Dermis microvascular lymphatic vessel endothelial cell (primary cell): ENCODE measurements at places on chromosomes 6 and 20. TPM values are rescaled to one million over a fixed set of nuclear protein-coding genes. Genes with fewer than 3 reads are reported as not detected.

The ANKRD66 gene
- not detected in 2 replicates for total RNA-seq

The WASF1 gene
- total RNA-seq, result 6.8 and 9.5 TPM in 2 replicates

The POU5F1 gene
- total RNA-seq, result not detected in 2 replicates

The RALY gene
- 62.3 and 95.2 TPM in 2 replicates for total RNA-seq

The PSORS1C1 gene
- 3.7 and 3.8 TPM in 2 replicates for total RNA-seq

The PTCRA gene
- not detected in 2 replicates for total RNA-seq

The RIPPLY2 gene
- 0.13 and 0.51 TPM in 2 replicates for total RNA-seq

The SLC22A2 gene
- total RNA-seq, result not detected in 2 replicates

The SSR1 gene
- 42.9 and 52.9 TPM in 2 replicates for total RNA-seq

The THBD gene
- 7.7 and 9.6 TPM in 2 replicates for total RNA-seq

- no peak for DNase-seq
These were observed 60.4 kb downstream of the SRC start for GRCh38 chr20:37406010-37406998.

DNA sequence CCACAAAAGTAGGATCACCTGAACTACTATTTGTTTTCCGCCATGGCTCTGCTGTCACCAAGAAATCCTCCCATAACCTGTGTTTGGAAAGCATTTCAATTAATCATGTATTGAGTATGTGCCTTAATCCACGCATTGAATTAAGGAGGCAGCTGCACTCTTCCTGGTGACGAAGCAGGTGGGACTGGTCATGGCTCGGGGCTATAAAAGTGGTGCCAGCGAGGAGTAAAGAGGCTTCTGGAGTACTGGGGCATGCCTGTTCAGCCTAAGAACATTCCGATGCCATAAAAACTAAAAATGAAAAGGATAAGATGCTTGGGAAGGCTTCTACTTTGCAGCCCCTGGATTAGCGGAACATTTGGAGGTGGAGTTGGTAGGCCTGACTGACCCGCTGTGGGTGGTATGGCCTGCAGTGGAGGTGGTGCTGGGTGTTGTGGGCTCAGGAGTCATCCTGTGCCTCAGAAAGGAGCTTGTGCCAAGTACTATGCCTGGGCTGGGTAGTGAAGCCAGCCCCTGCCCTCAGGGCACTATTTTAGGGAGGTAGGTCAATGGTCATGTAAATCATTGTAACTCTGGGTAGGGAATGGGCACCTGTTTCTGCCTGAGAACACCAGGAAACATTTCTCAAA, 110.5 kb downstream of the B3GAT2 start:
- no peak for DNase-seq

DNA sequence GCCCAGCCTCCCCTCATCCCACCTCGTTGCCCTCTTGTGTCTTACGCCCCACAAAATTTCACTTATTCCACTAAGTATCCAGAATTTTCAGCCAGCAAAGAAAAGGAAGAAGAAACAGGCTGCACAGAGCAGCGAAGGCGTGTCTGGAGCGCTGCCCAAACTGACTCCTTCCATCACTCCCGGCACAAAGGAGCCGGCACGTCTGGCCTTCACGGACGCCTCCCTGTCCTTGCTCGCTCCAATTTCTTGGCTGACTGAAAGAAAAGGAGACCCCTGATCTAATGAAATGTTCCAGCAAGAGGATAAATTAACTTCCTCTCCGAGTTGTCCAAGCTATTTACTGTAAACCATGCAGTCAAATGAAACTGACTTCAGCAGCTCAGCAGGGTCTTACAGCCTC, 152.3 kb upstream of the CDH4 start:
- DNase-seq, result no peak

GRCh38 chr6:145044641-145045246, 690.6 kb downstream of the EPM2A start:
- peak; percentile 38 for DNase-seq

DNA sequence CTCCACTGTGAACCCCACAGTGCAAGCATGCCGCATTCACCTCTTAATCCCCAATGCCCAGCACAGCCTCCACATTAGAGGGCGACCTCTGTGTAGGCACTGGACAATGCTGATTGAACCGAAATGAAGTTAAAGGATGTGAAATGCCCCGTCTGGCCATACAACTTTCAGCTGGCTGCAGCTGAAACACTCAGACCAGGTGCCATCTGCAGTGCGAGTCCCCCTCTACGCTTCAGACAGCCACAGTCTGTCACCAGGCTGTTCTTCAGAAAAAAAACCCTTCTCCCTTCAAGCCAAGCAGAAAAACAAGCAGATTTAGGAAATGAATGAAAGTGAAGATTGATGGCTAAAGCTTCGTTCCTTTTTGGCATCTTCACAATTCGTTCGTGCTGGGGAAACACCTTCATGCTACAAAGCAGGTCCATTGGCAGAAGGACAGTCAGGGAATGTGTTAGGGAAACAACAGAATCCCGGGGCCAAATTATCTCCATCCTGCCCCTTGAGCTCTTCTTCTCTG, 44.7 kb downstream of the TNFAIP3 start:
- no peak for DNase-seq

- DNase-seq, result no peak
These were observed 31.2 kb downstream of the HLA-E start for GRCh38 chr6:30520522-30520921.

- DNase-seq, result no peak
These were observed 88.2 kb upstream of the NAA20 start for GRCh38 chr20:19929012-19929360.

- no peak for DNase-seq
These were observed 301.9 kb upstream of the SGK1 start for GRCh38 chr6:134619789-134620188.

DNA sequence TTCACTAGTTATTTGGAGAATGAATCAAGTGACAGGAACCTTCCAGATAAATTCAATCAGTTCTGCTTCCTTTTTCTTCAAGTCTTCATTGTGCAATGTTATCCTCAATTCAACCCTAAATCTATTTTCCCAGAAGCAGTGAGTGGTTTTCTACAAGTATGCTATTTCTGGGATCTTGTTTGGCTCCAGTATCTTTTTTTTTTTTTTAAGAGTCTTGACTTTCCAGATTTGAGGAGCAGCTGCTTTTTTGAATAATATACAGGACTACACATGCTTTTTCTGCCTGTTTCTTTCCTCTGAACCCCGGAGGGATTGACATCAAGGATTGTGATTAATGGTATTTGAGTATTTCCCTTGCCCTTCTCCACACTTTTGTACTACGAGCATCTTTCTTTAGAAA, 339.2 kb upstream of the JAG1 start:
- no peak for DNase-seq

DNA sequence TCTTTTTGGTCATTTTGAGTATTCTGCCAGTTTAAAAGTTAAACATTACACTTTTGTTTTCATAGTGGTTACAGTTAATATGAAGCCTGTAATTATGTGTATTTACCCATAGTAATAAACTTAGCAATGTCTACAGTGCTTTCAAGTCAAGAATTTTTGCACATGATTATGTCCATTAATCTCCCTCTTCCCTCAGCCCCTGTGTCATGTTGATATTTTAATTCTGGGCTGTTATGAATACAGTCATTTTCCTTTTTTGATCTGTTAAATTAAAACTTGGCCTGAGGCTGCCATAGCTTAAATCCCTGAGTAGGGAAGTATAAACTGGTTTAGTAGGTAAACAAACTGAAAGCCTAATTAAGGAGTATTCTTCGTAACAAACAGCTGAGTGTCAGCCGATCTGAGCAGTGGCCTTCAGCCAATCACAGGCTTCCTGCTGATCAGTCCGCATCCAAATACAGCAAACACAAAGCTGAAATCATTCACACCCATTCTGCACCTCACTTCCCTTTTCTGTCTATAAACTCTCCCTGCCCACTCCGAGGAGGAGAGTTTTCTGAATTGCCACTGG, 9.5 kb upstream of the SFT2D1 start:
- DNase-seq, result no peak

DNA sequence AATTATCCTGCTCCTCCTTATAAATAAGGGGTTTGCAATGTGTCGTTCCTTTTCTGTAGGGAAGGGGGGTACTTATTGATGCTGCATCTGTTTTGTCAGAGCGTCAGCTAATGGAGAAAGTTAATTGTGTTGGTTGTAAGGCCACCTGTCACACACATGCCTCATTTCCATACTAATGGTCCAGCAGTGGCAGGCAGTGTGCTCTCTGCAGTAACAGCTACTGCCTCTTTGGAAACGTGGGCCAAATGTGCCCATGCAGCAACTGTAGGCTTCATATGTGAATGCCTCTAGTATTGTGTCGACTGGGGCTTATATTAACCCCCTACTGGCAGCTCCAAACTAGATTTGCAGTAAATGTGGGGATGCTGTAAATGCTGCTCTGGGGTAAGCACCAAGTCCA, 56.3 kb upstream of the OLIG3 start:
- DNase-seq, result no peak

GRCh38 chr6:64874776-64875175, 832.2 kb downstream of the EYS start:
- no peak for DNase-seq

GRCh38 chr20:16036331-16036730, 536.9 kb downstream of the KIF16B start:
- DNase-seq, result no peak

DNA sequence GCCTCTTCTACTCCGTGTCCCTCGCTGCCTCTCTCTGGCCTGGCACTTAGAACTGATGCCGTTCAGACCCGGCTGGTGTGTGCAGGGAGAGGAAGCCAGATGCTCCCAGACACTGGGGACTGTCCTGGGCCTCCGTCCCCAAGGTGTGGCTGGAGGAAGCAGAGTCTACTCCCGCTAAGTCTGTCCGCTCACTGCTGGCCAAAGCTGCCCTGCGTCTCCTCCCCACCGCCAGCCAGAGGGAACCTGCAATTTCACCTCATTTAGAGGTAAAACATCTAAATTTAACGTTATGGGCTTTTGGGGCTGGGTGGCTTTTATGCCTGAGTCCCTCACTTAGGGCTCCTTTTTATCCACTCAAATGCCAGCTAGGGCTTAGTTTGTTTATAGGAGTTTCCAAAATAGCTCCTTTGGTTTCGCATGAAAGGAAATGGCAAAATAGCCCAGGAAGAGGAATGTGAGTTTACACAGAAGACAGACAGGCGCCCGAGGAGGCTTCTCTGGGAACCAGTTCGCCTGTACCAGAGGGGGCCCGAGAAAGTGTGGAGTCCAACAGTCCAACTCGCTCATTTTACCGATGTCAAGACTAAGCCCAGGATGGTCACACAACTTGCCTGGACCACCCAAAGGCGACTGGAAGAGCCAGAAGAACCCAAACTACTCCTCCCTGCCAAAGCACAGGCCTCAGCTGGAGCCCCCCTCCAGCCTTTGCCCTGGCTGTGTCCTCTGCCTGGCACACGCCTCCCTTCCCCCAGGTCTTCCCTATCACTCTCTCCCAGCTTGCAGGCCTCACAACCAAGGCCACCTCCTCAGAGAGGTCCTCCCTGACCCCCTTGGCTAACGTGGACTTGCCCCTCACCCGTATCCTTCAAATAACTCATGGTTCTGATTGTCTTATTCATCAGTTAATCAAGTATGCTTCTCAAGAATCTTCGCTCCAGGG, 54.5 kb downstream of the RIPOR3 start:
- DNase-seq, result no peak

DNA sequence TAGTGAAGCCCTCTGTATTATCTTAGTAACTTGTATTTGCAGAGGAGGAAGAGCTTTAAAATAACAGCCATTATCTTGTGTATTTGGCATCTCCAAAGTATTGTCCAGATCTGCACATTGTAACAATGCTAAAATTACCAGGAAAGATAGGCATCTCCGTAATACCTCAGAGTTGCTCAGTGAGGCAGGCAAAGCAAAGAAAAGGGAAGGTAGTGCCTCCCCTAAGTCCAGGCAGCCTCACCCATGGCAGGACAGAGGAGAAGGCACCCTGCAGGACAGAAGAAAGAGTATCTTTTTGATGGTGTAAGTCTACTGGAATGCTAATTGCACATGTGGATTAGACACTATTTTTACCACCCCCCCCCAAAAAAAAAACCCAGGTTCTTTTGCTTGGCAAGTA, 13.6 kb upstream of the SSTR4 start:
- no peak for DNase-seq

- no peak for DNase-seq
These were observed 645 bp downstream of the REV3L start for GRCh38 chr6:111482188-111482958.

DNA sequence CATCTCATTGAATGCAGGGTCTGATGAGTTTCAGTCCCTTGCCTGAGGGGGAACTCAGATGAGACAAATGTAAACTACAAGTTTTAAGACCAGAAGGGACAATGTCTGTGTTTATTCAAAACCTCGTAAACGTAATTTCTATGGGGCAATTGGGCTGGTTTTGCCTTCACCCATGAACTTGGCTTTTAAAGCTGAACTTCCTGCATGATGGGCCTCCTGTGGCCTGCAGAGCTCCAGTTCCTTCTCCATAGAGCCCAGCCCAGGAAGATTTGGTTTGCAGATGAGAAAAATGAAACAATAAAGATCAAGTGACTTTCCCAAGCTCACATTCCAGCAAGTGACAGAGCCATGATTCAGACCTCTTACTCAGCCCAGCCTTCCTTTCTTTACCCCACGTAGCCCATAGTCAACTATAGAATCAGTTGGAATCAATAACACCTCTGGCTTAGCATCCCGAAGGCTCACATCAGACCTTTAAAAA, 612.3 kb downstream of the UTRN start:
- DNase-seq, result peak; percentile 74

- no peak for DNase-seq
These were observed 22.3 kb downstream of the CAPN11 start for GRCh38 chr6:44180886-44181285.

GRCh38 chr6:41622206-41622988, 15.9 kb upstream of the MDFI start:
- no peak for DNase-seq

DNA sequence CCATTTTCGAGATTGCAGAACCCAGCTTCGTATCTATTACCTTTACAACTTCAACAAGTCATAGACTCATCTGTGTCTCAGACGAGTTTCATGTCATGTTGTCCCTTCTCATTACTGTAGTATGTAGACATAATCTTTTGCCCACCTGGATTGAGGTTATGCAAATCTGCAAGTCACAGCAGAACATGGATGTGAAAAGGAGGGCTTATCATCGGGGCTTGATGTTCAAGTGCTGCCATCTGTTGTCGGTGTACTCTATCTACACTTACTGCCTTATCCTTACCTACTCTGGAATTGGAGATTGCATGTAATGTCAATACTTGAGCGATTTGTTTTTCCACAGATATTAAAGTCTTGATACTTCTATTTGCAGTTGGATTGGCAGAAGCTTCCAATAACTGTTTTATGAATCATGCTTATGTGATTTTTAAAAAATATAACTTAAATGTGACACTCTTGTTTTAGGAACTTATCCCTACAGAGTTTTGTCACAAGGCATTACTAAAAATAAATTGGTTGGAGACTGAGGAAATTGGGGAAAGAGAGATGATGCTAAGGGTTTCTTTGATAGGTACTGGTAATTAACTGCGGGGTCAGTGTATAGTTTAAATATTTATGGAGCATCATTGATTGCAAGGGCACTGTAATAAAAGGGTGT, 3.0 kb upstream of the GOPC start:
- DNase-seq, result peak; percentile 88

GRCh38 chr20:297925-298775, 780 bp downstream of the ZCCHC3 start:
- DNase-seq, result peak; percentile 69

DNA sequence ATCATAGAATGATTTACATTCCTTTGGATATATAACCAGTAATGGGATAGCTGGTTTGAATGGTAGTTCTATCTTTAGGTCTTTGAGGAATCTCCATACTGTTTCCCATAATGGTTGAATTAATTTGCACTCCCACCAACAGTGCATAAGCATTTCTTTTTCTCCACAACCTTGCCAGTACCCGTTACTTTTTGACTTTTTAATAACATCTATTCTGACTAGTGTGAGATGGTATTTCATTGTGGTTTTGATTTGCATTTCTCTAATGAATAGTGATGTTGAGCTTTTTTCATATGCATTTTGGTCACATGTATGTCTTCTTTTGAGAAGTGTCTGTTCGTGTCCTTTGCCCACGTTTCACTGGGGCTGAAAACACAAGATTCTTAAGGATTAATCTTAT, 107.3 kb downstream of the TINAG start:
- DNase-seq, result no peak
